ENCODE measurements at places on chromosomes 3 and 15. TPM values are rescaled to one million over a fixed set of nuclear protein-coding genes. Genes with fewer than 3 reads are reported as not detected.

GRCh38 chr15:98103570-98103969 lies 143.1 kb downstream of the ARRDC4 start:
- no peak for DNase-seq

The XCR1 gene
- total RNA-seq: 1.0 TPM

DNA sequence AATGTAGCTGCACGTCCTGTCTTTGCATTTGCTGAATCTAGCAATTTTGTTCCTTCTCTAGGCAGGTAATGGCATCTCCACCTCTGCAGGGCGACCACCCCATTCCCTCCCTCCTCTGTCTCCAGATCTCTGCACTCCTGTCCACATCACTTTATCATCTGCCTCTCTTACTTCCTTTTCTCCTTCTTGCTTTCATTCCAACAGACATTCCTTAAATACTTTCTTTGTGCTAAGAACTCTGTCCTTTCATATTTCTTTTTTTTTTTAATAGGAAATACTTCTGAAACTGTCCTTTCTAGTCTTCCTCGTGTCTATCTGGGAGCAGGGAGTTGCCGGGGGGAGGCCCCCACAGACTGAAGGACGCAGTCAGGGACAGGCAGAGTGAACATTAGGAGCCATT lies 7.2 kb downstream of the ITIH3 start:
- DNase-seq: no peak

DNA sequence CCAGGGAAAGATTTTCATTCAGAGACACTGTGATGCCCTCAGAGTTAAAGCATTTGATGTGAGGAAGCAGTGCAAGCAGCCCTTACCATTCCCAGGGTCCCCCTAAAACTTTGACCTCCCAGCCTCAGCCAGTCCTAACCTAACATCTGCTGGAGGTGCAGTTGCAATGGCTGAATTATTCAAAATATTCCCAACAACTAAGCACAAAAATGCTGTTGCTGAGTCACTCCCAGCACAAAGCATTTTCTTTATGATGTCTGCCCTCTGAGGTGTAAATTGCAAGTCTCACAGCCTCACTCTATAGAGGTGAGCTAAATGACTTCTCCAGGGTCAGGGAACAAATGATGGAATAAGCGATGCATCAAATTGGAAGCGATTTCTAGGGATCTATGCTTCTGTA lies 6.4 kb upstream of the REC114 start:
- DNase-seq: no peak

The GLCE gene
- 44.4 TPM for total RNA-seq

GRCh38 chr3:4827767-4828166 lies 151.5 kb upstream of the BHLHE40 start:
- DNase-seq: no peak

DNA sequence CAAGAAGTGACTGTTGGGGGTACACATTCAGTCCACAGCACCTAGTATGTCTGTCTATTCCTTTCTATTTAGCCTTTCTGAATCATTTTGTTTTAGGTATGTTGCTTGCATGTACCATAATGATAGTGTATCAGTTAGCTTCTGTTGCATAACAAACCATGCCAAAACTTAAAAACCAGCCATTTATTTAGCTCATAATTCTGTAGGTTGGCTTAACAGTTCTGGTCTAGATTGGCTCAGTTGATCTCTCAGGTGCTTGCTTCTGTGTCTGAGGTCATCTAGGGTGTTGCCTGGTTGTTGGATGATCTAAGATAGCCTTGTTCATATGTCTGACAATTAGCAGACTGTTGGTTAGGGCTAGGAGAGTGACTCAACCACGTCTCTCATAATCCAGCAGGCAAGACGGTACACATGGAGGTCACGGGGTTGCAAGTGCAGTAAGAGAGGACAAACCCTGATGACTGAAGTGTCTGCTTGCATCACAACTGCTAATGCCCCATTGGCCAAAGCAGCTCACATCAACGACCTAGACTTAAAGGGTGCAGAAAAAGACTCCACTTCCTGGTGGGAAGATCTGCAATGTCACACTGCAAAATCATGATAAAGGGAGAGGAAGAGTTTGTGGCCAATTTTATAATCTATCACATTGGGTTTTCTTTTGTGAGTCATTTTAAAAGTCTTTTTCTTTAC lies 6.8 kb upstream of the PDCD6IP start:
- DNase-seq: no peak

- DNase-seq: no peak
Measured at GRCh38 chr15:38285456-38285855, 32.8 kb downstream of the SPRED1 start.

The C2CD4A gene
- total RNA-seq: 0.11 TPM

- DNase-seq: no peak
Measured at GRCh38 chr3:136545664-136546268, 206.4 kb downstream of the STAG1 start.

The TMEM158 gene
- 1.7 TPM for total RNA-seq

DNA sequence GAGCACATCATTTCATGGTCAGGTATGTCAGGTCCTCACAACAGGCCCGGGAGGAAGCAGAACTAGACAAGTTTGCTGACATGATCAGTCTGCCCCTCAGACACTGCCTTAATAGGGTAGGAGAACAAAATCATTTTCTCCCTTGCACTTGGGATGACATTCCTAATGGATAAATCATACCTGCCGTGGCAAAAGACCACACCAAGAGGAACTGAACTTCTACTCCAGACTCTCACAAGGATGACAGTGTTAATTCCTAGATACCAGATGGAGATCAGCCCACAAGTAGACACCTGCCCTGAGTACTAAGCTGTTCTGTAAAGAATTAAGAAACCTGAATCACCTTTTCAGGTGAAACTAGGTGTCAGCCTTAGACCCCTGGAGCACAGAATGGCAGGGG lies 19.5 kb downstream of the SIAH2 start:
- DNase-seq: no peak

The FETUB gene
- total RNA-seq: not detected

DNA sequence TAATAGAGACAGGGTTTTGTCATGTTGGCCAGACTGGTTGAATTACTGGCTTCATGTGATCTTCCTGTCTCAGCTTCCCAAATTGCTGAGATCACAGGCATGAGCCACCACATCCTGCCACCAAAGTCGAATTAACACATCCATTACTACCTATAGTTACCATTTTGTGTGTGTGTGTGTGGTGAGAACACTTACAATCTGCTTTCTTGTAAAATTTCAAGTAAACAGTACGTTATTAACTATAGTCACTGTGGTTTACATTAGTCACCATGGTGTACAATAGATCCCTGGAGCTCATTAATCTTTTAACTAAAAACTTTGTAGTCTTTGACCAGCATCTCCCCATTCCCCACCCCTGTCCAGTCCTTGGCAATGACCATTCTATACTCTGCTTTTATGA lies 270.0 kb downstream of the NAALADL2 start:
- DNase-seq: no peak

DNA sequence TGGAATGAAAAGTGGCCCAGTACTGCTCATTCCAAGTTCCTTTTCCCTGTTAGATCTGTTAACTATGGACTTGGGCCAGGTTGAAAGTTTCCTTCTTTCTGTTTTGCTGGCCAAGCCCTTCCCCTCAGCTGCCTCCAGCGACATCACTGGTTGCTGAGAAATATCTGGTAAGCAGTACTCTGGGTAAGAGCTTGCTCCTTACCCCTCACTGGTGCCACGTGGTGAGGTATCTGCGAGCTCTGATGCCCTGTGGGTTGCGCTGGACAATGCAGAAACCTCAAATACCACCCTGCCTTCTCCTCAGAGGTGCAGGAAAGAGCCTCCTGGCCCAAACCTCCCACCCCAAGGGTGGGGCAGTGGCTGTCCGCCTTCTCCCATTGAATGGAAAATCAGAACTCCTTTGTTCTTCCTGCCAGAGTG lies 42.9 kb upstream of the APH1B start:
- no peak for DNase-seq

DNA sequence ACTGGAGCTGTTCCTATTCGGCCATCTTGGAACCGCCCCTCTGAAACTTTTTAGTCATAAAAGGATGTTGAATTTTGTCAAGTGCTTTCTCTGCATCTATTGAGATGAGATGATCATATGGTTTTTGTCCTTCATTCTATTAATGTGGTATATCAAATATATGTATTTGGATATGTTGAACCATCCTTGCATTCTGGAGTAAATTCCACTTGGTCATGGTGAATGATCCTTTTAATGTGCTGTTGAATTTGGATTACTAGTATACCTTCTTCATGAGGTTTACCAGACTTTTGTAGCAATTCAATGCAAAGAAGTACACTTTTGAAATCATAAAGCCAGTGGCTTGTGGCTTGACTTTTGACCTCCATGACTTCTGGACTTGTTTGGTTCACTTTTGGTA lies 33.4 kb upstream of the XRN1 start:
- DNase-seq: no peak

GRCh38 chr3:136075218-136075808 lies 109.8 kb downstream of the PPP2R3A start:
- peak; percentile 53 for DNase-seq

GRCh38 chr3:170528726-170529125 lies 57.1 kb downstream of the SLC7A14 start:
- no peak for DNase-seq

DNA sequence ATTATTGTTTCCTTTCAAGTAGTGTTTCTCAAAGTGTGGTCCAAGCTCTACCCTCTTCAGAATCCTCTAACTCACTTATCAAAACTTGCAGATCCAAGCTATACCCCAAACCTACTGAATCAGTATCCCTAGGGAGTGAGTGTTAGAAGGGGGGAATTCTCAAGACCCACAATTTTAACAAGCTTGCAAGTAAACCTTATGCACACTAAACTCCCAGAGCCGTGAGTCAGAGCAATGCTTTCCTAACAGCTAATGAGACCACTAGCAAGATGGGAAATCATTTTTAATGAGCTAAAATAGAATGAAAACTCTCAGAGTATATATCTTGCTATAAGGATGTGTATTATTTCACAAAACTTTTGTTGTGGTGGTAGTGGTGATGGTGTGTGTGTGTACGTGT lies 41.1 kb upstream of the SRGAP3 start:
- DNase-seq: no peak

GRCh38 chr3:141009496-141009895 lies 41.7 kb upstream of the SPSB4 start:
- no peak for DNase-seq

DNA sequence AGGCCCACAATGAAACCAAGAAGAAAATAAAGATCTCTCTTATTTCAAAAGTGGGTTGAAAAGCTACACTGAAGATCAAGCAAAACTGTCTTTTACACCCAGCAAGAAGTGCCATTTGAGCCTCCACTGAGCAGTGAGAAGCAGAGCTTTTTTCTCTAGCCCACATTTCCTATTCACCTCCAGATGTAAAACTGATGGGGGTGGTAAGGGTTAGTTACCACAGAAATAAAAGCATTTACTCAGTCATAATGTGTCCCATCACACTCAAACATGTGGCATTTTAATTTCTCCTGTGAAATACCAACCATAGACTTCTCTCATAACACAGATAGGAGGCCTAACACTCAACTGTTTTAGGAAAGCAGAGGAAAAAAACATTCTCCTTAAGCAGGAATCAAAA lies 21.0 kb downstream of the IFT57 start:
- DNase-seq: no peak

The SLCO2A1 gene
- total RNA-seq: 3.0 TPM

DNA sequence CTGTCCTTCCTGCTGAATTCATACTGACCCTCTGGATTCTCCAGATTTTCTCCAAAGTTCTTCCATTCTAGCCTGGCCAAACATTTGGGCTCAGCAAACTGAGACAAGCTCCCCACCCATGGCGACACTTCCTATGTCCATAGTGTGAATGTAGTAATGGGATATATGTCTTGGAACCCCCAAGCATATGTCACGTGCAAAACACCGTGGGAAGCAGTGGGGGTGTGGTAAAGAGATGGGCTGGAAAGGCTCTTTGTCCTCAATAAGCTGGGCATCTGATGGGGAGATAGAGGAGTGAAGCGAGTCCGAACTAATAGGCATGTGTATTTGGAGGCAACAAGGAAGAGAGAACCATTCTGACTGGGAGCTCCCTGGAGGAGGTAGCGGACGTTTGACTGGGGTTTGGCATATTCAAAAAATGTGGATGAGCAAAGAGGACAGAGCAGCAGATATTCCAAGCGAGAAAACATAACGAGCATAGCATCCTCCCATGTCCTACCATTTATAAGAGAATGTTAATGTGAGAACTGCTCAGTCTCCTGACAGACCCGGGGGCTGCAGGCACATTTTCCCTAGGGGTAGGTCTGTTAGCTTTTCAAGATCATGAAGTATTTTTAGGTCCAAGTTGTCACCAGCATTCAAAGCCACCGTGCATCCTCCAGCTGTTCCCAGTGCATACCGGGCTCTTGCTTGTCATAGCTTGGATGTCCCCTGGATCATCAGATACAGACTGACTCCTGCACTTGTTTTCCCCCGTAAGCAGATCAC lies 25.6 kb downstream of the TPM1 start:
- no peak for DNase-seq

DNA sequence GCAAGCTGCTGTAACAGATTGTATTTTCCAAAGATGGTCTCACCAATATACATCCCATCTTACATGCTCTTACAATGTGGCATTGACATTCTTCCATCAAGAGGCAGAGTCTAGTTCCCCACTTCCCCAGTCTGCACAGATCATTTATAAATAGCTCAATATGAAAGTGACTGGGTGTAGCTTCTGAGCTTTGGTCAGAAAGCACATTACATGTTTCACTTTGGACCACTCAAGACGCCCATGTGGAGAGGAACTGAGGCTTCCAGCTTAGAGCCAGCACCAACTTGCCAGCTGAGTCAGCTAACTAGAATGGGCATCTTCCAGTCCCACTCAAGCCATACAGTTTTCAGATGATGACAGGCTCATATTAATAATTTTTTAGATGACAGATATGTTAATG lies 45.5 kb downstream of the GREM1 start:
- DNase-seq: no peak

DNA sequence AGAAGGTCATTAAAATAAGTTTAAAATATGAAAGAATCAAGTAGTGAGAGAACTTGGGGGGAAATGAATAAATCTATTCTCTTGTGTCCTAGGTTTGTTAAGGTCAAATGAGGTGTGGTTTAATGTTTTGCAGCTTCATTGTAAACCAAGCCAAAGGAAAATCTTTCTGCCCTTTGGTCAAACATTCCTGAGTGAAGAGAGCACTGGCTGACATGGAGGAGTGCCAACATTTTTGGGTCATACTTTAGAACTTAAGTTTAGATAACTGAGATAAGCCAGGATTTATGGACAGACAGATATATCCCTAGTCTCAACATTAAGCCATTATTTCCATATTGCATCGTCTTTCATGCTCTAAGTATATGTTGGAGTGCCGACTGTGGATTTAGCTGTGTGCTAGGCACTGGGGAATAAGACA lies 66.4 kb downstream of the PTPRG start:
- no peak for DNase-seq
